ENCODE measurements at places on chromosomes 13 and 19.

- peak; percentile 82 for DNase-seq
Observed at GRCh38 chr13:114065141-114065925, 67.1 kb downstream of the RASA3 start.

GRCh38 chr13:106530980-106531481, 4.4 kb downstream of the EFNB2 start:
- no peak for DNase-seq

GRCh38 chr13:108269601-108270328, at the start of gene TNFSF13B:
TNFSF13B (plus strand) TSS chr13:108269718; CDS start chr13:108269896, 178 bp downstream.
- DNase-seq, result peak; percentile 14

DNA sequence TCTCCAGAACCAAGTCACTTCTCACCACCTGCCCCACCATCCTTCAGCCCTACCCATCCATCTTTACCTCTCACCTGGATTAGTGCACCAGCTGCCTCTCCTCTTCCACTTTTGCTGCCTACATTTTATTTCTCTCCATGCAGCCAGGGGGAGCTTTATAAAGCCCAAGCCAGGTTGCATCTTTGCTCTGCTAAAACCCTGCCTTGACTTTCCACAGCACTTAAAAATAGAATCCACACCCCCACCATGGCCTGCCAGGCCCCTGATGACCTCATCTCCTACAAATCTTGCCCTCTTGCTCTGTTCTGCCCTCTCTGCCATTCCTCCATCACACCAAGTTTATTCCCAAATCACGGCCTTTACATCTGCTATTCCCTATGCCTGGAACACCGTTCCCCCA, 1.8 kb downstream of the HOOK2 start:
- DNase-seq, result no peak

GRCh38 chr13:68066879-68067513, 836.9 kb upstream of the PCDH9 start:
- DNase-seq, result no peak

DNA sequence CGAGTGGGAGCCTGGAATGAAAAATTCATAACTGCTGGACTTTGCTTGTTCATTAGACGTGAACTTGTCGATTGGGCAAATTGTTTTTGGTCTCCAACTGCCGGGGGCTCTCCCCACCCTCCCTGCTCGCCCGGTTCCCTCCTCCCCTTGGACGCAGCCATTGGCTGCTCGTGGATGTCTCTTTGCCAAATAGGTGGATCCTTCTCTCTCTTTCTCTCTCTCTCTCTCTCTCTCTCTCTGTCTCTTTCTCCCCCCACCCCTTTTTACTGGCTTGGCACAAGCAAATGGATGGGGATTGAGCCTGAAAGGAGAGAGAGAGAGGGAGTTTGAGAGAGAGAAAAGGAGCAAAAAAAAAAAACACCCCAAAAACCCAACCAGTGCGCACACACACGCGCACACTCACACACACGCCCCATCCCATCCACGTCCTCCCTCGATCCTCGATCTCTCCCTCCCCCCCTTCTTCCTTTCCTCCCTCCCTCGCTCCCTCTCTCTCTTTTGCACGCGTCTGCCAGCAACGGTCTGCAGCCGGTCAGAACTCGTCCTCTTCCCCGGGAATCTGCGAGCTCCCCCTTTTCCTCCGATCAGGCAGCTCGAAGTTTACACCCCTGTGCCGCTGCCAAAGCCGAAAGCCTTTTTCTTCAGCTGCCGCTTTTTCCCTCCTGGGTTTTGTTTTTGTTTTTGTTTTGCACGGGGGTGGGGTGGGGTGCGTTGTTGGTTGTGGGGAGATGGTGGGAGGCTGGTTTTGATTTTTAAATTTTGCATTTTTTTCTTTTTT, 27.8 kb downstream of the NFIX start:
- DNase-seq, result no peak

DNA sequence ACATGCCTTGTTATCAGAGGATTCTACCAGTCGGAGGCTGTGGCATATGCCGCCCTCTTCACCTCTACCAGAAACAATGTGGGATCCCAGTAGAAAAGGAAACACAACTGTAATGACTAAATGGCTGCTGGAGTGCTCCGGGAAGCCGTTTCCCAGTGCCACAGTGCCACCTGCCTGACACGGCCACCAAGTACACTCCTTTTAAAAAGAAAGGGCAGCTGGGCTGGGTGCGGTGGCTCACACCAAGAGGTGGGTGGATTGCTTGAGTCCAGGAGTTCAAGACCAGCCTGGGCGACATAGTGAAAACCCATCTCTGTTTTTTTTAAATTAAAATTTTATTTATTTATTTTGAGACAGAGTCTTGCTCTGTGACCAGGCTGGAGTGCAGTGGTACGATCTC, 67.3 kb downstream of the TRPM4 start:
- DNase-seq, result no peak

DNA sequence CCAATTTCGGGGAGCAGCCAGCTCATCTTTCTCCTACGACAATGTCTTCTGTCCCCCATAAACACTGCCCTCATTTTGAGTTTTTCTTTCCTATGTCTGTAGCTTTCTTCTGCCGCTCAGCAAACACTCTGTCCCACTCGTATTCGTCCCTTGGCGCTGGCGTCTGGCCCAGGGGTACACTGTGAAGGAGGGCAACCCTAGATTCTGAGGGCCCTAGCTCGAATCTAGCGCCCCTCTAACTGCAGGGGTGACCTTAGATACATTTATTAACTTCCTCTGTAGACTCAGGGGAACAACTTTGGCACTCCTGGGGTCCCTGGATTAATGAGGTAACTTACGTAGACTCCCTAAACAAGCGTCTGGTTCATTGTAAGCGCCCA, 677 bp upstream of the LRCH1 start:
- DNase-seq, result no peak

DNA sequence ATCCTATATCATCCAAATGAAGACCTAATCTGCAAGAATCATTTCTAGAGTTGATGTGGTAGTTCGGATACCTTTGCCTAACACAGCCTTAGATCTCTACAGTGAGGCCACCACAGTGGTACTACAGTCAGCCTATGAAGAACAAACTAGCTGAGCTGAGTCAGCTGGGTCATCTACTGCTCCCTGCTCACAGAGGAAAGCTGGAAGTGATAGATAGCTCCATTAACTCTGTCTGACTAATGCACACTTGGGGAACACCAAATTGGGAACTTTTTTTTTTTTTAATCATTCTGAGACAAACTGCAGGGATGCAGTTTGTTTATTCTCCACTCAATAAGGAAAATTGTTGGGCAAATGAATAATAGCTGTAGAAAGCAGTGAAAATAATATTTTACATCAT, 1160.6 kb downstream of the PCDH9 start:
- no peak for DNase-seq

Data from stimulated activated CD4-positive, alpha-beta T cell treated with anti-CD3 and anti-CD28 coated beads, TNF-alpha, amount 100 ng/mL, for 24 hours (primary cell).